ENCODE measurements at places on chromosomes 5 and 9.

DNA sequence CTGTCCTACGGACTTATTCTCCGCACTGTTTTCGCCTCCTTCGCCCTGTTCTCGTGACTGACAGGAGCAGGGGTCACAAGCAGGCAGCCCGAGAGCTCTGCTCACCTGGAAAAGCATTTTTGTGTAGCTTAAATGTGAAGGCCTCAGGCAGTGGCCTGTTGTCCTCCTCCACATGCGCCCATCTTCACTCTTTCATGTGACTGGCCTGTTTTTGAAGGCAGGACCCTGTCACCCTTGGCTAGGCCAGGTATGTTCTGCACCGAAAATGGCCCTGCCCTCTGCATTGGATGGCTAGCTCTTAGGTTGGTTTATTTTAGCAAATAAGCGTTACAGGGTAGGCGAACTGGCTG lies 614 bp upstream of the CPLANE1 start:
- no peak for DNase-seq

GRCh38 chr9:98087420-98088354 lies 31.2 kb downstream of the NANS start:
- no peak for DNase-seq

DNA sequence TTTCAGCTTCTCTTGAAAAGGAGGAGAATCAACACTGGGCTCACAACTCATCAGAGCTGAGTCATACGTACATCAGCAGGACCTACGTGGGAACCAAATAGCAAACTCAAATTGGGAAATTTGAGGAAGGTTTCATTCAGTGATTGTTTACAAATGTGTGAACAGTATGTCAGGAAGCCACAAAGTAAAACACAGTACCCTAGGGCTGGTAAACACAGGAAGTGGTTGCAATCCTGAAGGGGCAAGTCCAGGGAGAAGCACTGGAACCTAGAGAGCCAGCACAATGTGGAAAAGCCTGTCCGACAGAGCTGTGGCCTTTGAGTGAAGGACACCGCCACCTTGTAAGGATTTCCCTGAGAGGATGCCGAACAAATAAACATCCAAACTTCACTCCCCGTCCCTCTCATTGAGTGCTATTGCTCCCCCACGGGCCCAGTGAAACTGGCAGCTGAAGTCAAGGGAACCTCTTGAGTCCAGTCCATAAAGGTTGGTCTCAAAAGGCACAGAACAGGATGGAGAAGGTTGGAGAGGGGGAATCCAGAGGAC lies 26.7 kb upstream of the RICTOR start:
- no peak for DNase-seq

GRCh38 chr5:68418201-68418600 lies 202.6 kb downstream of the PIK3R1 start:
- no peak for DNase-seq

- no peak for DNase-seq
These were observed 6.5 kb downstream of the NTMT1 start for GRCh38 chr9:129632460-129632859.

GRCh38 chr9:17905781-17906175 lies 326.9 kb downstream of the SH3GL2 start:
- DNase-seq = no peak

DNA sequence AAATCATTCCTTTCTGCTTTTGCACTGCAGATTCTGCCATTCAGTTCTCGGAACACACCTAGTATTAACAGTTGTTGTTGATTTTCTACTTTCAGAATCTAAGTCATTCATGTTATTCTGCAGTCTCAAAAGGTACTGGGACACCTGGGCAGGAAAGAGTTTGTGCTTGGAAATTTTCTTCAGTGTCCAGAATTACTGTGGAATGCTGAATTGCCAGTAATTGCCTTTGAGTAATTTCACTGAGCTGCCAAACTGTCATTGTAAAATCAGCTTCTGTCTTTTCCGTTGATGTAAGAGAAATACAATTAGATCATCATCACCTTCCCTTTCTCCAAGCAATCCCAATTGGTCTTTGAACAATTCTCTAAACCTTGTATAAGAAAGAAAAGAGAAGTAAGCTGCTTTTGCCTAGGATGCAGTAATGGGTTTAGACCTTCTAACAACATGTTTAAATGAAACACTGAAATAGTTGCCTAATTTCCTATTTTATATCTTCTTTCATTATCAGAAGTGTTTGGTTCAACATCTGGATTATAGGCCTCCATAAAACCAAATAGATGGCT lies 75.7 kb upstream of the TGFBR1 start:
- DNase-seq = no peak

- DNase-seq = no peak
These were observed 130.9 kb upstream of the NUDT12 start for GRCh38 chr5:103693517-103693916.

DNA sequence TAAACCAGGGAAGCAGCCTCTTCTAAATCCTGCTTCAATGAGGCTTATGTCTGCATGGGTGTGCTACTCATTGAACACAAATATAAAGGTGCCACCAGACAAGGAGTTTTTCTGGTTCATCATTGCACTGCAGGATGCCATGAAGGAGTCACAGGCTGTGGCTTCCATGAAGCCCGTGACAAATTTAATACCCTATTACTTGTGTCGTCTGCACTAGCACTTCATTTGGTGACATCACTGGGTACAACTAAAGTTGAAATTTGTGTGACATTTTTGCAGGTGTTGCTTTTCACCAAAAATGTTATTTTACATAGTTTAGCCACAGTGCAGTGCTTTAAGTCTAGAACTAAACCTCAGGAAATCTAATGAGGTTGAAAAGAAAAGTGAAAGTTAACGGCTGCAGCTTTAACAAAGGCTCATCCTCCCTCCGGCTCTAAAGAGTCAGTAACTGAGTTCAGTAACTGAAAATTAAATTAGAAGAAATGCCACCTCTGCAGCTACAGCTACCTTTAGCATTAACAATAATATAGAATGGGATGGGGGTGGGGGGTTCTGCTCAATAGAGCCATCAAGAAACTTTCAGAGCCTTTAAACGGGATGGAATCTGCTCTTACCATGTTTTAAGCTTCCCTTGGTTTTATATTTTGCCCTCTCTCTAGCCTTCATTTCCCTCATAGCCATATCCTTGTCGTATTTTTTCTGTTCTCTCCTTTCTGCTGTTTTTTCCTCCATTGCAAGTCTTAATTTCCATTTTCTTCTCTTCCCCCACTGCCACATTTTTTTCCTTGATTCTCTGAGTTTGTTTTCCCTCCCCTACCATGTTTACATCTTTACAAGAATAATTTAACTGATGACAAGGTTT lies 233.8 kb upstream of the TMEM161B start:
- no peak for DNase-seq

DNA sequence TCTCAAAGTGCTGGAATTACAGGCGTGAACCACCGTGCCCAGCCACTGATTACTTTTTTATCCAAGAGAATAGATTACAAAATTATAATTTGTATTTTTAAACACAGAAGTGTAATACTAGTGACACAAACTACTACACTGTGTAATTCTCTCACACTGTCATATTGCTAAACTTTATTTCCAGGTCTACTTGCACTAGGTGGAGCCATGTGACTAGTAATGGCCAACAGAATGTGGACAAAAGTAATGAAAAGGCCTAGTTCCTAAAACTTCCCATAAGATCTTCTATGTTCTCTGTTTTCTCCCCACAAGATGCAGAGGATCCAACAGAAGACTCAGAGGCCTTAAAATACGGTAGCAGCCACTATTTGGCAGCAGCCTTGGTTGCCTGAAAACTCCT lies 27.3 kb downstream of the NADK2 start:
- no peak for DNase-seq

GRCh38 chr5:167816354-167816753 lies 475.1 kb upstream of the WWC1 start:
- no peak for DNase-seq

- DNase-seq = no peak
These were observed 18.3 kb upstream of the SLC6A3 start for GRCh38 chr5:1463326-1464095.

DNA sequence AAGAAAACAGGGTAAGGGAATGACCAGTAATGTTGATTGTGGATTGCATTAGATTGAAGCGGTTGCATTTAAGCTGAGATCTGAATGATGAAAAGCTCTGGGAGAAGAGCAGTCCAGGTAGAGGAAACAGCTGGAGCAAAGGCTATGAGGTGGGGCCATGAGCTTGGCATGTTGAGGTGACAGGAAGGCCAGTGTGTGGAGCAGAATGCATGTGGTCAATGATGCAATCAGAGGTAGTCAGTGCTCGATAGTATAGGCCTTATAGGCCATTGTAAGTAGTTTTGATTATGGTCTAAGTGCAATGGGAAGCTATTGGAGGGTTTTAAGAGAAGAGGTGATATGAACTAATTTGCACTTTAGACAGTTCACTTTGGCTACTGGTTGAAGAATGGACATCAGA lies 270.4 kb downstream of the ARHGAP26 start:
- no peak for DNase-seq

- no peak for DNase-seq
These were observed 52.5 kb downstream of the COL23A1 start for GRCh38 chr5:178537467-178538371.

GRCh38 chr5:154647761-154648145 lies 107.4 kb upstream of the LARP1 start:
- no peak for DNase-seq

GRCh38 chr5:76483881-76484280 lies 80.8 kb downstream of the IQGAP2 start:
- DNase-seq = no peak

DNA sequence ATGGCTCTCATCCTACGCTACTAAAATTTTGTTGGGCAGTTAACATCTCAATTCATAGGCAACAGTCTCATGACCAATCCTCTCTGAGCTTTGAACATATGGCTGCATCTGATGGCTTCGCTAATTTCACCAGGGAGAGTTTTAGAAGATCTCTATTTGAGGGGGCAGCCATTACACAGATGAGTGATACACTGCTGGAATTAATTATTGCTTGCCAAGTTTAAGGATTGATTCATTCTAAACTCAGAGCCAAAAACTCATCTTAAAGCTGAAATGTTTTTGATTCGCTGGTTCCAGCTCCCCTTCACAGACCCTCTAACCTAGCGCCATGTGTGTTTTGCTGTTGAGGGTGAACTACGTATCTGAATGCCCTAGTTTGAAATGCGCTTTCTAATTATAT lies 519.9 kb upstream of the WWC1 start:
- DNase-seq = no peak

DNA sequence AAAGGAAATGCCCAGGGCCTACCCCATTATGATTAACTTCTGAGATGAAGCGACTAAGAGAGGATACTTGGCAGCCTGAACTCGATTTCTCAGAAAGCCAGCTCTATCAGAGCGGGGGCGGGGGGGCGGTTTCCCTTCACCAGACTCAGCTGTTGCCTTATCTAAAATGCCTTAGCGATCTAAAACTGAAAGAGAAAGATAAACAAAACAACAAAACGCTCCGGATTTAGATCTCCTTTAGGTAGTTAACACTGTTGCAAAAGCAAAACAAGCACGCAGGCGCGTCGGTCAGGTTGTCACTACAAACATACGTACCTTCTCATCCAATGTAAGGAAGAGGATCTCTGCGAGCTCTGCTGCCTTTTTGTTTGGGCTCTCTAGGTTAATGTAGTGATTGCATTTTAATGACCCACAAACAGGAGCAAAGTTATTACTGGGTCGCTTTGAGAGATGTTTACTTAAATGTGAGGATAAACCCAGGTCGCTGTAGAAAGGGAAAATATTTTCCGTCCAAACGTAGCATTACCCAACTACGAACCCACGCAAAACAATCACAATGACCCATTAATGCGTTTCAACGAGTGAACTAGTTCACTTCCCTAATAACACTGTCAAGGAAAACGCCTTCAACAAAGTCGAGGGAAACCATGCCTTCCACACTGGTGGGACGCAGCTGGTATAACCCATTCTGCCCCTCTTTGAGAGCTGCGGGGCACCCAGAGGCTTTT lies 982 bp downstream of the EPB41L4A start:
- DNase-seq = no peak

DNA sequence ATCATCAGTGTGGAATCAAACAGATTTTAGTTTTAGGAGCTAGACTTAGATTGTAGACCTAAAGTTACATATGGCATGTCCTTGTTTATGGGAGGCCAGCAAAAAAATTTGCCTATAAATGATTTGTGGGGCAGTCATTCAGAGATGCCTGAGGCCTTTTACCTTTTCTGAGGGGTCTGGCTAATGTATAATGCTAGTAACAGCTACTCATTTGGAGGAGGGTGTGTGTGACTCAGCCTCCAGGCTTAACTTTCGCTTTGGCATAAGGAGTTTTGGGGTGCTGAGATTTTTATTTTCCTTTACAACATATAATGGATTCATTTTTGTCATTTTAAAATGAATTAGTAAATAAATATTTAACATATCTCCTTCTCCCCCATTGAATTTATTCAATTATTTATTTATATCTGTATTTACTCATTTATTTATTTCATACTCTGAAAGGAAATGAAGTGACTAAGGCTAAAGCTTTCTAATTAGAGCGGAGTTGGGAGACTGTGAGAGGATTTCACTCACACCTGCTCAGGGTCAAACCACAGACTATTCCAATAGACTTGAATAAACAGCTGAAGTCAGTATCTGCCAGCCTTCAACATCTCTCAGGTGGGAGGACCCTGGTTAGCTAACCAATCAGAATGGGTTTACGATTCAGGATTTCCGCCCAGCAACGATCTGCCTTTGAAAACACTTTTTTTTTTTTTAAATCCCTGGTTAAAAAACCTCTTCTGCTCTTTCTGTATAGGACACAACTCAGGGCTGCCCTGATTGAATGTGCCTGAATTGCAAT lies 487.5 kb upstream of the SGCD start:
- no peak for DNase-seq

GRCh38 chr5:4879693-4880303 lies 260.3 kb upstream of the ADAMTS16 start:
- peak; percentile 48 for DNase-seq

DNA sequence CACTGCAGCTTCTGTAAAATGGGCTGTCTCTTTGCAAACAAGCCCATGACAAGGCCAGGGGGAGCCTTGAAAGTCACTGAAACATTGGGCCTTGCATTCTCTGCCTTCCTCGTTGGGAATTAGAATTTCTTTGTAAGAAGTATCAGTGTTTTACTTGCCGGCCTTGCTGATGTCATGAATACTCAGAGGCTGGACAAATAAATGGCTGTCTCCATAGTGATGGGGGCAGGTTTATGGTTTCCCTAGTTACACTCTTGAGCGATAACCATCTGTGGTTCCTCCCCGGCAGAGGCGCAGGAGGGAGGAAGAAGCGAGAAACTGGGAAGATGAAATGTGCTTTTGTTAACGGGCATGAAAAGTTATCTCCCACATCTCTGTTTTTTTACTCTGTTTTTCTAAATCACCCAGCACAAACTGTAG lies 272.7 kb upstream of the PANK3 start:
- DNase-seq = no peak

- no peak for DNase-seq
These were observed 24.9 kb downstream of the TAS2R1 start for GRCh38 chr5:9605041-9605838.

- no peak for DNase-seq
These were observed 135.1 kb downstream of the PAPPA start for GRCh38 chr9:116288658-116289057.
